ENCODE measurements at places on chromosomes 1 and 21.

DNA sequence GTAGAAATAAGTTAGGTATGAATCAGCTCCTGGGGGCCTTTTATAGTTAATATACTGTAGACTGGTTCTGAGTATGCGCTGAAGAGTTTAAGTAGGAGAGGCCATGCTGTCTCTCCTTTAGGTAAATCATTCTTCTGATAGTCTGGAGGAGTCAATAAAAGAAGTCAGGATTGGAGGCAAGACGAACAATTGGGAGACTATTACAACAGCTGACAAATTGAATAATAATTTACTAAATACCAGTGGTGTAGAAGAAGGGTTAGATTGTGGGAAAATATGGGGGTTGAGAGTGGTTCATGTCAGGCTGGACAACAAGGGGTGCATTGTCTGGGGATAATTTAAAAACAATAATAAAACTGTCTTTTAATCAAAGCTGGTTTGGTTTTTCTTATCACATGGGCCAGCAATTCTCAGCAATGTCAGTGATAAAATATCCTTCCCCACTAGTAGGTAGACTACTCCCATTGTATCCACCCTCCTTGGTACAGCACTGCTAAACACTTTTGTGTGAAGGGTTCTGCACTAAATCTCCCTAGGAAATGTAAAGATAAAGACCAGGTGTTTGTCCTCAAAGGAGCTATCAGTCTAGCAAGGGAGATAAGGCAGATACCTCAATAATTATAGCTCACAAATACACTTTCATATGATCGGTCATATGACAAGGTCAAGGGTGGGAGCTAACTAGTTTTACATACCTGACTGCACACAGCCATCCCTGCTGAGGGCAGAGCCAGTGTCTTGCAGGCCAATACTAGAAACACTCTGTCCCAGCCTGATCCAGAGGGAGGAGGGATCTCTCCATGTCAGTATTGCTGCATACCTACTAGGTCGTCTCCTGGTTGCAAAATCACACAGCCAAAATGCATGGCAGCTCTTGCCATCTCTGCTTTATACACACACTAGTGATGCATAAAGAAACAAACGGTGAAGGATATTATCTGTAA, 299.7 kb downstream of the VAV3 start:
- DNase-seq, result no peak

- no peak for DNase-seq
Observed at GRCh38 chr1:177190308-177190970, 19.7 kb downstream of the BRINP2 start.

DNA sequence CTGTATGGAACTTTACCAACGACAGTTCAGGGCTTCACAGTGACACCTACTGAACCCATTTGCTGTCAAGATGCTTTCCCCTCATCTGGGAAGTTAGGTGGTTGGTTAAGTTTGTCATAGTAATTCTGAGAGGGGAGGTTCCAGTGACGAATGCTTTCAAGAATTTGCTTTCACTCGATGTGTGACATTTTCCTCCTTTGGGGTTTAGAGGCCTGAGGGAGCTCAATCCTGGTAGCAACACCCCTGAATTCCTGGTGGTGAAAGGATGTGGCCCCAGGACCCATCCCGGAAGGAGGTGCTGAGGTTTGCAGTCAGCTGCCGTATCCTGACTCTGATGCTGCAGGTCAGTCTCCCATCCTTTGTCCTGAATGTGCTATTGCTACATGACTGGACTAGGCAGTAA, 2.8 kb downstream of the PIGV start:
- DNase-seq, result no peak

- DNase-seq, result no peak
Observed at GRCh38 chr1:56511766-56512165, 67.6 kb downstream of the PLPP3 start.

- no peak for DNase-seq
Observed at GRCh38 chr1:111483166-111483565, 9.4 kb downstream of the C1orf162 start.

- DNase-seq, result no peak
Observed at GRCh38 chr1:53321366-53321765, 6.5 kb downstream of the LRP8 start.

DNA sequence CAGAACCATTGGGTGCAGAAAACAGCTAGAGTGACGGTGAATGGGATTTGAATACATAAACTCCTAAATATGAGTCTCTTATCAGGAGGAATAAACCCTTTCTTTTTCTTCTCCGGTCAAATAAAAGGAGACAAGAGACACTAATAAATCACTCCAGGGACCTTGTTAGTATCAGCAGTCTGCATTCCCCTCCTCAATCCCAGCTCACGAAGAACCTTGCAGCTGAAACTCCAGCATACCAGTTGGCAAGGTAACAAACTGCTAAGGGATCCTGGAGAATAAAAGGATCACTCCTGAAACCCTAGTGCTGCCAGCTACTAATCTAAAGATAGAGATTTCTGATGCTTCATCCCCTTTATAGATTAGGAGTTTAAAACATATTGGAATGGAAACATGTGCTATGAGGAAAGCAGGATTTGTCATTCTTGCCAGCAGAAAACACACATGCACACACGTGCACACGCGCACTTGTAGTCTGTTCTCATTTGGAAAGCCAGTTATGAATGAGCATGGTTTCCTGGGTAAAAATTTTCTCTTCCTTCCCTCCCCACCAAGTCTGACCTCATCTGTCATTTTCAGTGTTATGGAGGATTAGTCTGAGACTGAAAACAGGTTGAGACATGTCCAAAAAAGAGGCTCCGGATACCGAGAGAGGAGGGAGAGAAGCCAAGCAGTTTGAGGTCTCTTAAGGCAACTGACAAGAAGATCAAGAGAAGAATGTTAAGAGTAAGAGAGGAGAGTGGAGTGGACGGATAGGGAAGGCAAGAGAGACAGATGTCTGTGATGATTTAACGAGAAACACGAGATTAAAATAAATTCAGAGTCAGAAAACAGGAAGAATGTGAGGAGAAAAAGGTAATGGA, 10.9 kb downstream of the IER5 start:
- DNase-seq, result no peak

DNA sequence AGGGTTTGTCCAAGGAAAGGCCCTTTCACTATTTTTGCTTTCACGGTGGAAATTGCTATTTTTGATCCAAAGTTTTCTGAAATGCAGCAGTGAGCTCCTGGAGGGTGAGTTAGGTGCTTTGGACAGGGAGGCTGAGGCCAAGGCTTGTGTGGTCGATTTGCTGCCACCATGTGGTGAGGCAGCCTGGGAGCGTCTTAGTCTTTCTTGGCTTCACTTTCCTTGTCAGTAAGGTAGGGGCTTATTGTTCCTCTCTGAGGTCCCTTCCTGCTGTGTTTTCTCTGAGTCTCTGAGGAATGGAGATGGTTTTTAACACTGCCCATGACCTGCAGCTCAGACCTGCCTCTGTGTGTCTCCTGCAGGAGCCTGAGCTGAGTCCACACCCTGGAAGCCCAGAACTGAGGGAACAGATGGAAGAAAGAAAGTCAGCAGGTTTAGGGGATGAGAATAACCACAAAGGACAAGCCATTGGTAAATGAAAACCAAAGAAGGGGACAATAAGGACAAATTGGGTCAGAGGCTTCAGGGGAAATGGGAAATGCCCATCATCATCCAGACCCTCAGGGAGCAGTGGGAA, 20.1 kb upstream of the S100A10 start:
- DNase-seq, result no peak

GRCh38 chr1:47937586-47938254, 59.5 kb downstream of the TRABD2B start:
- no peak for DNase-seq

DNA sequence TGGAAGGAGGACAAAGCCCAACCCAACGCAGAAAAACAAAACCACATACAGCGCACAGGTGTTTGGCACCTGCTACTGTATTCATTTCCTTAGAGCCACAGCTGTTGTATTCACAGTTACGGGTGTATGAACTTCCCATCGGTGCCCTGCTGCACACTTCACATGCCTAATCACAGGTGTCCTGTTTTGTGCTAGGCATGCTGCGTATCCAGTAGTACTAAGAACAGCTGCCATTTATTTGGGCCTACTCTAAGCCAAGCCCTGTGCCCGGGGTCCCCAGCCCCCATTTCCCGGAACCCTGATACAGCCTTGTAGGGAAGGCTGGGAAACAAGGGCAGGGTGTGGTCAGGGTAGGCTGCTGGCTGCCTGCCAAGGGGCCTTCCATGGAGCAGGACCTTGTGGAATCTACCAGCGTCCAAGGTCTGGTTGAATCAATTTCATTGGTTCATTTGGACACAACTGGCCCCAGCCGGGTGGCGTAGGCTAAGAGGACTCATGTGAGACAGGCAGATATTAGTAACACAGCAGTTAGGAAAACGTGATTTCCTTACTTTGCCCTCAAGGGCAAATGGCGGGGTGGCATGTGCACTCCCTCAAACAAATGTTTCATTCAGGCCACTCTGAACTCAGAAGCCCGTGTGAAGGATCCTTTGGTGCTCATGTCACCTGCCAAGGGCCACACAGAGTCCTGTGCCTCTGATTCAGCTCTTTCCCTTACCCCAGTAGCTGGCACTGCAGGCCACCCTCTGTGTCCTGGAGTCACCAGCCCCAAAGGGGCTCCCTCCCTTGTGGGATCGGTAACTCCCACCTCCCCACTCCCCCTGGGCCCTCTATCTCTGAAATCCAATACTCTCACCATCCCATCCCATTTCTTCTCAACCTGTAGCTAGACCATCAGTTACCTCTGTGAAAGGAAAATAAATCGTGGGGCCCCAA, 986 bp upstream of the RNF186 start:
- no peak for DNase-seq

DNA sequence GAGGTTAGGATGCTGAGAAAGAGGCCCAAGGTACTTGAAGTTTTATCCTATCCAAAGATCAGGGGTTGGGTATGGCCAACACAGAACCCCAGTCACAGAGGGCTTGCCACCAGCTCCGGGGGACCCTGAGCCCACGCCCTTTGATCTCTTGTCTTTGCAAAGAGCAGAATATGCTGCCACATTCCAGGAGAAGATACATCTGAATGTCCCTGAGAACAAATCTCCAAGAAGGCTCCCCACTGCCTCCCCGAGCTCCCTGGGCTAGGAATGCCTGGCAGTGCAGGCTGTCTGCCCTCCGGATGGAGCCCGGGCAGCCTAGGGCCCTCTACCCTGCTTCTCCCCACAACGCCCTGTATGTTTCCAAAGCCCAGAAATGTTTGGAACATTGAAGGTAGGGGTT, 49.2 kb downstream of the AJAP1 start:
- no peak for DNase-seq

GRCh38 chr1:211831558-211832323, 1.2 kb upstream of the LPGAT1 start:
- DNase-seq, result no peak

- DNase-seq, result no peak
Observed at GRCh38 chr1:97565886-97566285, 354.9 kb downstream of the DPYD start.

- no peak for DNase-seq
Observed at GRCh38 chr21:14288922-14289321, 73.0 kb downstream of the RBM11 start.

- no peak for DNase-seq
Observed at GRCh38 chr1:55926906-55927471, 652.4 kb downstream of the PLPP3 start.

- no peak for DNase-seq
Observed at GRCh38 chr1:201354151-201354900, 23.2 kb downstream of the TNNT2 start.

DNA sequence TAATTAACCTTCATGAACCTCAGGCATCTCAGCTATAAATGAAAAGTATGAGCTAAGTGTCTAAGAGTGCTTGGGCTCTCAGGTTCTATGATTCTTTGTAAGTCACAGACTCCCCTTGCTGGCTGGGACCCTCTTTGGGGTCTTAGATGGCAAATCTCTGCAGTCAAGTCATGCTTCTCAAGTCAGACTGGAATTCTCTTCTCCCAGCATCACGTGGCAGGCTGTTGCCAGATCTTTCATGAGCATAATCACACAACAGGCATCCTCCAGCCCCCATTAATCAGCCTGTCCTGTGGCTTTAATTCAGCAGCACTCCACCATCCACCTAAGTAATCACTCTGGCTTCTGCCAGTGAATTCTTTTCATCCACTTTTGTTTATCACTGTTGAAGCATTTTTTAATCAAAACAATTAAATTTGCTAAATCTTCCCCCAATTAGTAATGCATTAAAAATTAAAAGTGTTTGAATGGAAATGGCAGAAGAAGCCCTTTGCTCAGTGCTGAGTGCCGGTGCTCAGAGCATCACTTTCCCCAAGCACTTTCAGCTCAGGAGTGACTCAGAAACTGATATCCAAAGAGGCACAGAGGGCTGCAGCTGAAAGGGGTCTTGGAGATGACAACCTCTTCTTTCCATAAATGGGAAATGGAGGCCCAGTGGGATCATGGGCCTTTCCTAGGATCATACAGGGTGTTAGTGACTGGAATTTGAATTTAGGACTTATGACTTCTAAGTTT, 50.2 kb downstream of the C8A start:
- no peak for DNase-seq

DNA sequence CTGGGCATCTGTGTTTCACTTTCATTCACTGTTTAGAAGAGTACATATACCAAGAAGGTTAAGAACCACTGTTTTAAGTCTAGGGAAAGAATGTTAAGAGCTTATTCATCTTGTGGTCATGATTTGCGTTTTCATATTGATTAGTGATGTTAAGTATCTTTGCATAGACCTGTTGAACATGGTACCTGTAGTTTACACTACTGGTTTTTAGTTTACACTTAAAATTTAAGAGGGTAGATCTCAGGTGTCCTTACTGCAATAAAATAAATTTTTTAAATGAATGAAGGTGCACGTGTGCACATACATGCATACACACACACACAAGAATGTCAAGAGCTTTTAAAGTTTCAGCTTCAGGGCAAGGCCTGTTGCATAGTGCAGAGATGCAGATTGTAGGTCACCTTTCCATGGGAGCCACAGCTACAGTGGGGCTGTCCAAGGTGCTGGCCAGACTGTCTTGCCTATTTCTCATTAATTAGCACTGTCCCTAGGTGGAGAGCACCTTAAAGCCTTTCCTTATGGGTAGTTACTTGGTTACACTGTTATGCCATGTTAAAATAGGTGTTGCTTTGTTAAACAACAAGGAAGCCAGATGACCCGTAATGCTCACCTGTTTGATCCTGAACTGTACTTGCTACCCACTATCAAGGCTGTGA, 543.0 kb upstream of the DAB1 start:
- no peak for DNase-seq

All from stimulated activated naive CD4-positive, alpha-beta T cell (primary cell).